Foreskin keratinocyte (primary cell): ENCODE measurements at places on chromosomes 3 and 15.

GRCh38 chr3:119586733-119587172 is 7.5 kb downstream of the ADPRH start:
- no peak for DNase-seq

- DNase-seq: no peak
Measured at GRCh38 chr15:55255714-55256113, 33.9 kb downstream of the RAB27A start.

- DNase-seq: no peak
Measured at GRCh38 chr15:55789066-55789660, 46.2 kb upstream of the PRTG start.

DNA sequence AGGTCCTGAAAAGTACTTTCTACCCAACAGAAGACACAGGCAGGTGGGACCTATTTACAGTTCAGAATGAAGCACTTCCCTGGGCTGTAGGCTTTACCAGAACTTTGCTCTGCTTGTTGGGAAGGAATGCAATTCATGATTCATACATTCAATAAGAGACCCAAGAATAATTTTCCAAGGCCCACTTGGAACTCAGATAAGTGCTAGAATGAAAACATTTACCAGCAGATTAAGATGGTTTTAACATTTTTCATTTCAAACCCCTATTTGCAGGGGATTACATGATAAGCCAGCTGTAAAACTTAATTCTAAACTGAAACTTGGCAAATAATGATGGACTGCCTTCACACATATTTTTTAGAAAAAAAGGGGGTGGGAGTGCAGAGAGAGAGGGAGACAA is 417.2 kb downstream of the ERC2 start:
- no peak for DNase-seq

GRCh38 chr3:137285924-137286323 is 328.1 kb downstream of the IL20RB start:
- no peak for DNase-seq

- DNase-seq: no peak
Measured at GRCh38 chr15:67461735-67462134, 59.2 kb upstream of the C15orf61 start.
